Liver (tissue), 10 donors: ENCODE measurements at places on chromosomes 6 and 20. TPM values are rescaled to one million over a fixed set of nuclear protein-coding genes. Genes with fewer than 3 reads are reported as not detected.

Gene CGA
- not detected for total RNA-seq

Gene TRERF1
- 1.0 TPM for total RNA-seq

Gene MBOAT1
- 9.3 TPM for total RNA-seq

Gene ACTL10
- total RNA-seq, result 0.33 TPM

Gene PRL
- total RNA-seq, result not detected

Gene CFAP206
- 0.42 TPM for total RNA-seq

Gene SLC22A2
- not detected for total RNA-seq

GRCh38 chr6:21970569-21971300, 326.1 kb downstream of the PRL start:
- no peaks in the 10 kb centered on the region for H3K36me3 ChIP-seq
- DNase-seq, result no peak
- no peaks in the 10 kb centered on the region for H3K27me3 ChIP-seq
- H3K27ac ChIP-seq, result no peak overlapping the region
- H3K4me3 ChIP-seq, result no peak overlapping the region

DNA sequence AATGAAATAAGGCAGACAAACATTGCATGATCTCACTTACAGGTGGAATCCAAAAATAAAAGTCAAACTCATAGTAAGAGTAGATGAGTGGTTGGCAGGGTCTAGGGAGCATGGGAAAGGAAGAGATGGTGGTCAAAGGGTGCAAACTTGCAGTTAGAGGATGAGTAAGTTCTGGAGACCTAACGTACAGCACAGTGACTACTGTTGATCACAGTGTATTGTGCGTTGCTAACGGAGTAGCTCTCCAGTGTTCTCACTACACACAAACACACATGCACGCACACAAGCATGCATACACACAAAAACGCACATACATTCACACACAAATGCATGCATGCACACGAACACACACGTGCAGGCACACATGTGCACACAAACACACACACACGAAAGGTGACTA, 54.9 kb downstream of the LY86 start:
- H3K27me3 ChIP-seq, result no peaks in the 10 kb centered on the region
- H3K4me1 ChIP-seq, result no peaks in the 10 kb centered on the region
- no peak overlapping the region for H3K27ac ChIP-seq

DNA sequence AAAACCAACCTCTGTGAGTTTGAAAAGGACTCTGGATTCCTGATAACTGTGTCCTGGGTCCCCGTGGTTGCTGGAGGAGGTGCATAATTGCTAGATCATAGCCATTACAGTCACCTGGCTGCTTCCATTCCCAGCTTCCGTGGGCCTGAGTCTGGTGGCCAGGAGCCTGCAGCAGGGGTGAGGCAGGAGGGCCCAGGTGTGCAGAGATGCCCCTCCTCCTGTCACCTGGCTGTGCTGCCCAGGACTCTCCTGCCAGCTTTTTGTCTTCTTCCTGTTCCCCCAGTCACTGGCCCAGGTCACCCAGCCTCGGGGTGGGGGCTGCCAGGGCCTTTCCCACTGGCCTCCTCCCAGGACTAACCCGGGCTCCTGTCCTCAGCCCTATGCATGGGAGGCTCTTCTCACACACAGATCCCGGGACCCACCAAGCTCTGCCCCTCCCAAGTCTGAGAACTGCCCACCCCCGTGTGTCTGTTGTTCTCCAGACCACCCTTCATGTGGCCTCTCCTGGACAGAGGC, 30.0 kb downstream of the RAET1L start:
- no peak for DNase-seq
- peaks cover 6% of the 10 kb centered on the region for H3K4me1 ChIP-seq
- H3K27me3 ChIP-seq, result peaks cover 12% of the 10 kb centered on the region
- no peaks in the 10 kb centered on the region for H3K36me3 ChIP-seq

- H3K4me3 ChIP-seq, result no peak overlapping the region
- H3K36me3 ChIP-seq, result no peaks in the 10 kb centered on the region
- no peak for DNase-seq
- no peak overlapping the region for H3K27ac ChIP-seq
- no peaks in the 10 kb centered on the region for H3K27me3 ChIP-seq
These were observed 24.5 kb upstream of the PTCHD4 start for GRCh38 chr6:48135323-48136084.

GRCh38 chr6:15132167-15132566, 113.7 kb upstream of the JARID2 start:
- no peaks in the 10 kb centered on the region for H3K36me3 ChIP-seq
- H3K27ac ChIP-seq, result no peak overlapping the region
- H3K4me1 ChIP-seq, result no peaks in the 10 kb centered on the region
- no peak for DNase-seq
- H3K4me3 ChIP-seq, result no peak overlapping the region

DNA sequence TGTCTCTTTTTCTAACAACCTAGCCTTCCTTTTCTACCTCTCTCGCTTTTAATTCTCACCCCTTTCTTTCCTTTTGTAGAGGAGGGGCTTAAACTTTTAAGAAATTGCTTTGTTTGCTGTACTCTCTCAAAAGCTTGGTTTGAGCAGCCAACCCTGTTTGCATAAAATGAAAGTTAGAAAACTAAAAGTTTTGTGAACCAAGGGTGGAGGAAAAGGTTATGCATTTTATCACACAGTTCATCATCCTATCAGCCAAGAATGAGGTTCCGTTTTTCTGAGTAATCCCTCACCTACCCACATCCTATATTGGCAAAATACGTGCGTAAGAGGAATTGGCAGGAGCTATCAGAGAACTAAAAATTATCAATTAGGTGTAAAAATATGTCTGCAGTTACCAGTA, 42.8 kb upstream of the LOC128125822 start:
- peaks cover 2% of the 10 kb centered on the region for H3K36me3 ChIP-seq
- peak overlapping the region; percentile 31 for H3K27ac ChIP-seq
- no peaks in the 10 kb centered on the region for H3K27me3 ChIP-seq
- no peak for DNase-seq

- H3K4me3 ChIP-seq, result no peak overlapping the region
- H3K4me1 ChIP-seq, result no peaks in the 10 kb centered on the region
- DNase-seq, result no peak
- no peak overlapping the region for H3K27ac ChIP-seq
- H3K27me3 ChIP-seq, result no peaks in the 10 kb centered on the region
- no peaks in the 10 kb centered on the region for H3K36me3 ChIP-seq
These were observed 91.1 kb downstream of the ZDHHC14 start for GRCh38 chr6:157471895-157472686.

GRCh38 chr20:53399083-53399482, 194.6 kb downstream of the ZNF217 start:
- no peaks in the 10 kb centered on the region for H3K36me3 ChIP-seq
- H3K4me3 ChIP-seq, result no peak overlapping the region
- H3K27ac ChIP-seq, result no peak overlapping the region
- no peaks in the 10 kb centered on the region for H3K27me3 ChIP-seq
- DNase-seq, result no peak

GRCh38 chr6:53125276-53125675, 23.4 kb downstream of the GCM1 start:
- no peak overlapping the region for H3K27ac ChIP-seq
- no peak overlapping the region for H3K4me3 ChIP-seq
- no peak for DNase-seq
- no peaks in the 10 kb centered on the region for H3K27me3 ChIP-seq
